ENCODE measurements at places on chromosomes 12 and 14.

DNA sequence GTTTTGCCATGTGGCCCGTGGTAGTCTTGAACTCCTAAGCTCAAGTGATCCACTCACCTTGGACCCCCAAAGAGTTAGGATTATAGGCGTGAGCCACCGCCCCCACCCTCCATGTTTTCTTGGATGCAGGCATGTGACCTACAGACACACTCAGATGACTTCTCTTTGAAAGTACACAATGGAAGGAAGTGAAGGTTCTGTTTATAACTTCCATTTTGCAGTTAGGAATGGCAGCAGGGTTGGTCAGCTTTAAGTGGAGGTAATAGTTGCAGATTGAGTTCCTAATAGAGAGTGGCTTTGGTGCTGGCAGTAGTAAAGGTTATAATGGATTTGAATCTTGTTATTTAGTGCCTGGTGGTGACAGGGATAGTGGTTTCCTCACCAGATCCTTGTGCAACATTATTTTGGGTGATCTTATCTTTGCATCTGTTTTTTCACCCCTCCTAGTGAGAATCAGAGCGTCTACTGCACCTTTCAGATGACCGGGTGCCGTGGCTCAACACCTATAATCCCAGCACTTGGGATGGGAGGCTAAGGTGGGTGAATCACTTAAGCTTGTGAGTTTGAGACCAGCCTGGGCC is 15.3 kb downstream of the LARP4 start:
- DNase-seq = no peak

DNA sequence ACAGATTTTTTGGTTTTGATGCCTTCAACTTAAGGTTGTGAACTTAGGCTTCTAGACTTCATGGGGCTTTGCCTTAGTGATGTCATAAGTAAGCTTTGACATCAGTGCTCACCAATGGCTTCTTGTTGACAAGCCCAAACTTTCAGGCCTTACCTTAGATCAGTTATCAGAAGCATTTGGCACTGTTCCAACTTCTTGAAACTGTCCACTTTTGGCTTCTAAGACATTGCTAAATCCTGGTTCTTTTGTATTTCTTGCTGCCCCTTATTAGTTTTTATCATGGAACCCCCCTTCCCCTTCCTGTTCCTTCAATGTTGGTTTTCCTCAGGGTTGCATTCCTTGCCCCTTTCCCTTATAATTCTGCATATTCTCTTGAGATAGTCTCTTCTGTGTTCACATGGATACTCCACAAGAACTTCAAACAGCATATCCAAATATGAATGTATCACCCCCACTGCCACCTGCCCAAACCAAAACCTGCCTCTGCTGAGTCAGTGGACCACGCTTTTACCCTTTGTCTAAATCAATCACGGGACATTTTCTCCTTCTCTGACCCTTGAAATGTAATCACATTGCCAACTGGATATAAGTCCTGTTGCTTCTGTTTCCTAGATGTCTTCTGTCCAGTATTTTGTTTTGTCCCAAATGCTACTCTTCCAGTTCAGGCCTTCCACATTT is 7.9 kb downstream of the PFKM start:
- DNase-seq = no peak

DNA sequence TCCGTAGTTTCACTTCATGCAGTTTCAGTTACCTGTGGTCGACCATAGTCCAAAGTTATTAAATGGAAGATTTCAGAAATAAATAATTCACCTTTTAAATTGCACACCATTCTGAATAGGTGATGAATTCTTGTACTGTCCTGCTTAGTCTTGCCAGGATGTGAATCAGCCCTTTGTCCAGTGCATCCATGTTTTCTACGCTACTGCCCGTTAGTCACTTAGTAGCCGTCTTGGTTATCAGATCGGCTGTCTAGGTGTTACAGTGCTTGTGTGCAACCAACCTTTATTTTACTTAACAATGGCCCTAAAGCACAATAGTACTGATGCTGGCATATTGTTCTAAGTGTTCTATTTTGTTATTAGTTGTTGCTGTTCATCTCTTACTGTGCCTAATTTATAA is 146.7 kb downstream of the ACSS3 start:
- no peak for DNase-seq

DNA sequence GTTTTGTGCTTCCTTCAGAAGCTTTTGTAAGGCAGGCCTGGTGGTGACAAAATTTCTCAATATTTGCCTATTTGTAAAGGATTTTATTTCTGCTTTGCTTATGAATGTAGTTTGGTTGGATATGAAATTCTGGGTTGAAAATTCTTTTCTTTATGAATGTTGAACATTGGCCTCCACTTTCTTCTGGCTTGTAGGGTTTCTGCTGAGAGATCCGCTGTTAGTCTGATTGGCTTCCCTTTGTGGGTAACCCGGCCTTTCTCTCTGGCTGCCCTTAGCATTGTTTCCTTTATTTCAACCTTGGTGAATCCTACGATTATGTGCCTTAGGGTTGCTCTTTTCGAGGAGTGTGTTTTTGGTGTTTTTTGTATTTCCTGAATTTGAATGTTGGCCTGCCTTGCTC is 58.2 kb downstream of the NUBPL start:
- no peak for DNase-seq

GRCh38 chr14:105021656-105022275 is 883 bp upstream of the CDCA4 start:
- DNase-seq = peak; percentile 67

- DNase-seq = peak; percentile 77
These were observed 49.2 kb downstream of the TESPA1 start for GRCh38 chr12:54935235-54935951.

DNA sequence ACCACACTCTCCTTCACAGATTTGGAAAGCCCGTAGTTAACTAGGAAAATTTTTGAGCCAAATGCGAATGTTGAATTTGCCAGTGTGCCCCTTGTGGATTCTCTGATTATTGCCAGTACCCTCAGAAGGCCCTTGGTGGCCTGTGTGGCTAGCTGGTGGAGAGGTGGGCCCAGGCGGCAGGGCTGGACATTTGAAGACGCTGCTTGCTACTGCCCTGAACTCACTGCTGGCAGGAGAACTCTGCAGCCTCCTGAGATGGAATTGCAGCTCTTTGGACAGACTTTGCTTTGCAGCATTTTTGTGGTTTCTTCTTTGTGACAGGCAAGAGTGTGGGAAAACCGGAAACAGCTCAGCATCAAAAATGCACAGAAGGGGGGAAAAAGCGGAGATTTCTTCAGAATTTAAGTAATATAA is 97.6 kb downstream of the TGFB3 start:
- peak; percentile 94 for DNase-seq

- peak; percentile 27 for DNase-seq
These were observed 6.5 kb downstream of the C12orf43 start for GRCh38 chr12:121009741-121010140.

- DNase-seq = no peak
These were observed 256.2 kb upstream of the LRFN5 start for GRCh38 chr14:41350476-41350875.

- no peak for DNase-seq
These were observed 53.0 kb upstream of the CORO1C start for GRCh38 chr12:108784270-108784669.

DNA sequence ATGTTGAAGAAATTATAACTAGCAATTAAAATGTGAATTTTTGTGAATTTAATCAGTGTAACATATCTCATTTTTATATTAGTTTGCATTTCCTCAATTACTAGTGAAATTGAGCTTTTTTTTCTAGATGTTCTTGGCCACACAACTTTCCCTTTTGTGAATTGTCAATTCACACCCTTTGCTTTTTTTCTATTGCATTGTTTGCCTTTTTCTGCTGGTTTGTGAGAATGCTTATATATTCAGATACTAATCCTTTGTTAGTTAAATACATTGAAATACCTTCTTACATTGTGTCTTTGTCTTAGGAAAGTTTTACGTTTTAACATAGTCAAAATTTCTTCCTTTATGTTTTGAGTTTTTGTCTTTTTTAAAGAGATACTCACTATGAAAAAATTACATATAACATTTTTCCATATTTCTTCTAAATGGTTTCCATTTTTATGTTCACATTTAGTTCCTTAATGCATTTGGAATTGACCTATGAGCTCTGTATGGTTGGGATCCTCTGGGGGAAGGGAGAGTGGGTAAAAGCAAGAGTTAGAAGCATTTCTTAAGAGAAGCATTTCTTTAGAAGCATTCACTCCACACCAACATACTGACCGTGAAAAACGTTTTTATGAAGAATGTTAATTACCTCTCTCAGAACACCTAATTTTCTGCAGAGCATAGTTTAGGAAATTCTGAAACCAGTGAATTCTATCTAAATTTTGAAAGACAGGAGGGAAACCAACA is 126.0 kb downstream of the CAPZA3 start:
- no peak for DNase-seq

DNA sequence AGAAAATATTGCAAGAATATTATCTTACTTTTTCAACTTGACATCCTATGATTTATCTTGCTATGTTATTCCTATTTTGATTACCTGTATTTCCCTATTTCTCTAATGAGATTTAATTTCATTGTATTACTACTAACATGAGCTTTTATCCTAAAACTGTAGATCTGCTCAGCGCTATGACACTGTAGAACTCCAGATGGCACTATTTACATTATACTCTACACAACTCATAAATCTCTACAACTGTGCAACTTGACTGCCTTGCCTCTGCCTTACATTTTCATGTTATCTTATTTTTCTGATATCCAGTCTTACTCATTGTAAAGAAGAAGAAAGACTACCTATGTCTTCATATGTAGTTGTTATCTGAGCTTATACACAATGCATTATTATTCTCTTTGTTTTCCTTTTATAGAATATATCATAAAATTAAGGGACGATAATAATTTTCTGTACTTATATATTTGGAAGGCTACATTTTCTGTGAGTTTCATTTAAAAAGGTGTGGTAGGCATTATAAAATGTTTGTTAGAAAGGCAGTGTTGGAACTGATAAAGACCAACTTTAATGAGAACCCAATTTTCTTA is 24.1 kb downstream of the NUP37 start:
- peak; percentile 16 for DNase-seq
